Breast epithelium (tissue), 4 donors: ENCODE measurements at places on chromosomes 3 and 15. TPM values are rescaled to one million over a fixed set of nuclear protein-coding genes. Genes with fewer than 3 reads are reported as not detected.
A peak's percentile ranks its signal among the peaks of the same experiment; 100 is the strongest.

- no peak for DNase-seq
Observed at GRCh38 chr15:66293419-66294156, at the start of gene DIS3L. Gene DIS3L (plus strand): TSS chr15:66293568. CDS start chr15:66293597, 29 bp downstream.

DNA sequence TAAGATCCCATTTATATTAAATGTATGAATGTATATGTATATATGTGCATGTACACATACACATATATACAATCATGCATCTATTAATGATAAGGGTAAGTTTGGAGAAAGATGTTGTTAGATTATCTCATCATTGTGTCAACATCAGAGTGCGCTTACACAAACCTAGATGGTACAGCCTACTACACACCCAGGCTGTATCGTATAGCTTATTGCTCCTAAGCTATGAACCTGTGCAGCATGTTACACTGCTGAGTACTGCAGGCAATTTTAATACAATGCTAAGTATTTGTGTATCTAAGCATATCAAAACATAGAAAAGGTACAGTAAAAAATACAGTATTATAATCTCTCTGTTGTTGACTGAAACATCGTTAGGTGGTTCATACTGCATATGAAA lies 57.4 kb upstream of the ABHD17C start:
- DNase-seq = no peak

The MNS1 gene
- total RNA-seq = 2.3 TPM

DNA sequence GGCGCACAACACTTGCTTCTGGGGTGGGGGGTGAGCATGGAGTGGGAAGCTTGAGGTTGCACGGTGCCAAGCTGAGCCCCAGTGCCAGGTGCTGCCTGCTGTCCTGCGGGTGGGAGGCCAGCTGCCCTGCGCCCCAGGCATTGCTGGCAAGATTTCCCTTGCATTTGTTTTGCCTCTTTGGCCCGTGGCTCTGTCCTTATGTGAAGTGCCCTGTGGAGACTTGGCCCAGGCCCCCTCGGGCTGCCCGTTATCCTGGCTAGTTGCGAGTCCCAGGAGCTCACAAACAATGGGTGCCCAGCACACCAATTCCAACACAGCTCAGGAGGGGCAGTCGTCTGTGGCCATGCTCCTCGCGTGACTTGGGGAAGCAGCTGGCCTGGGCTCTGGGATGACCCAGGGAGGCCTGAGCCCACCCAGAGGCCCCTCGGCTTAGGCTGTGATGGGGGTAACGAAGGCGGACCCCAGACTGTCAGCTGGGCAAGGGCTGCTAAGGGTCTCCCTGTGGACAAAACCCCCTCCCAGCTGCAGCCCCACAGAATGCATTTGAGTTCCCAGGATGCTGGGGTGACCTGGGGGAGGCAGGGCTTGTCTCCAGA lies 5.9 kb downstream of the C3orf22 start:
- peak; percentile 14 for DNase-seq

DNA sequence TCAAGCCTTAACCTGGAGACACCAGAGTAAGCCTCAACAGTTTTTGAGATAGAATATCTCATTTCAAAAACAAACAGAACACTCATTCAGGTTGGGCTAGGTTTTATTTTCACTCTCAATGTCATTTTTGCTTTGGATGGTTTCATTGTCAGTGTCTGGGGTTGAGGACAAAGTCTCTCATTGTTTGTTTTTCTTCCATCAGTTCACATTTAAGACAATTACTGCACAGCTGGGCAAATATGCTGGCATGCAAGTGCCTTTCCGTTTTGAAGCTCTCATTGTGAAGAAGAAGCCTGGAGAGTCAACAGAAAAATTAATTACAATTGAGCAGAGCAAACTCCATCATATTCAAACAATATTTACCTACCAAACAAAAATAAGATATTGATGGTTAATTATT lies 1050.0 kb downstream of the TBL1XR1 start:
- no peak for DNase-seq

GRCh38 chr3:140995881-140996280 lies 54.2 kb downstream of the SLC25A36 start:
- no peak for DNase-seq

DNA sequence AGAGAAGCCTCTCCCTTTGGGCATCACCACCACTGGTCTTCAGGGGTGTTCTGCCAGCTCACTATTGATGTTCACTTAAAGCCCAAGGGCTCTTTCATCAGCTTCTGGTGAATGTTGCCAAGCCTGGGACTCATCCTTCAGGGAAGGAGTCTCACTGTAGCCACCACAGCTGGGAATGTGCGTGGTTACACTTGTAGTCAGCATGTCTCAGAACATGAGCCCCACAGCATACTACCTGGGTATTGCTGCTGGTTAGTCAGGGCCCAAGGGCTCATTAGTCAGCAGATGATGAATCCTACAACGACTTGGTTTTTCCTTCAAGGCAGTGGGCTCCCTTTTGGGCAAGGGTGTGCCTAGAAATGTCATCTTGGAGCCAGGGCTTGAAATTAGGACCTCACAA lies 412.9 kb downstream of the VGLL3 start:
- no peak for DNase-seq

GRCh38 chr3:42114130-42114725 lies 23.1 kb downstream of the TRAK1 start:
- DNase-seq = no peak

- no peak for DNase-seq
Observed at GRCh38 chr3:10875914-10876313, 59.9 kb downstream of the SLC6A11 start.

DNA sequence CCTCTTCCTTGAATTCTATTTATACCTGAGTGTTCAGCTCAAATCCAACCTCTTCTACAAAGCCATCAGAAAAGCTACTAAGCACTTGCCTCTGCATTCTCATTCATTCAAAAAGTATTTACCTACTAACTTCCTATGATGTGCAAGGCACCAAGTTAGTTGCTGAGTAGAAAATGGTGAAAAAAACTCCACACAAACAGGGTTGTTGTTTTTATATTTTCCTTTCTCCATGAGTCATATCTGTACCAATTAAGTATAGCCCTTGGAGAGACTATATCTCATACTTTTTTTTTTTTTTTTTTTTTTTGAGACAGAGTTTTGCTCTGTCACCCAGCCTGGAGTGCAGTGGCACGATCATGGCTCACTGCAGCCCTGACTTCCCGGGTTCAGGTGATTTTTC lies 67.7 kb downstream of the IGF2BP2 start:
- no peak for DNase-seq

The DALRD3 gene
- total RNA-seq = 48.4 TPM

GRCh38 chr3:71076361-71077002 lies 507.0 kb downstream of the FOXP1 start:
- DNase-seq = no peak

DNA sequence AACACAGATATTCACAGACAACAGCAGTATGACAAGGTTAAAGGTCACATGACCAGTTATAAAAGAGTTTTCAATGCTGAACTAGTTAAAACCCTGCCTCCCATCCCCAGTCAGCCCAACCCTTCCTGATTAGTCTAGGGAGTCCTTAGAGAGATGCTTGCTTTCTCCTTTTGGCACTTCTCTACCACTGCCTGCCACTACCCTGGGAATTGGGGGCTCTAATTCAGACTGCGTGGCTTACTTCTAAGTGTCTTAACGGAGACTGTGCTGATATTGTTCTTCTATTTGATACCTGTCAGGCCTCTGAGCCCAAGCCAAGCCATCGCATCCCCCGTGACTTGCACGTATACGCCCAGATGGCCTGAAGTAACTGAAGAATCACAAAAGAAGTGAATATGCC lies 11.7 kb upstream of the TRA2B start:
- DNase-seq = no peak

The CFAP92 gene
- total RNA-seq = 1.4 TPM

DNA sequence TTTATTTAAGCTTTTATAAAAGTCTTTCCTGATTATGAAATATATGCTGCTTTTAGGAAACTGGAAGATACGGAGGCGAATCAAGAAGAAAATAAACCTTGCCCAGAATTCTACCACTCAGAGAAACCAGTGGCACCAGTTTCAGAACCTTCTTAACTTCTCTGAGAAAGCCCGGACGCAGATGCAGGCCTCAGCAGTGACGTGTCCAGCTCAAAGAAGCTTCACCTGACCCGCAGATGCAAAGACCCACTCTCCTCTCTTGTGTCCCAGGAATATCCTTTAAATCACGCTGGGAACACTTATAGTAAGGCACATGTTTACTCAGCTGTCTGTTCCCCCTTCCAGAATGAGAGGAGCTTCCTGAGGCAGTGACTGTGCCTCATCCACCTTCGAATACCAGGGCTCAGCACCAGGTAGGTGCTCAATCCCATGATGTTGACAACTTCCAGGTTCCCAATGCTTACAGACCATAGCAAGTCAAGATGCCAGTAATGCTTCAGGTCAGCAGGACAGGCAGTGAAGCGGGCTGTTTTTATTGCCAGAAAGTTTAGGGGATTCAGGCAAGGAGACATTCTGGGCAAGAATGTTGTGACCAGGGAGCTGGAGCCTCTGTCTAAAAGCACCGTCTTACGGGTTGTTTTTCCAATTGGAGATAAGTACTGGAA lies 39.9 kb upstream of the LDHAL6B start:
- DNase-seq = no peak

The XCR1 gene
- under 0.01 TPM for total RNA-seq

DNA sequence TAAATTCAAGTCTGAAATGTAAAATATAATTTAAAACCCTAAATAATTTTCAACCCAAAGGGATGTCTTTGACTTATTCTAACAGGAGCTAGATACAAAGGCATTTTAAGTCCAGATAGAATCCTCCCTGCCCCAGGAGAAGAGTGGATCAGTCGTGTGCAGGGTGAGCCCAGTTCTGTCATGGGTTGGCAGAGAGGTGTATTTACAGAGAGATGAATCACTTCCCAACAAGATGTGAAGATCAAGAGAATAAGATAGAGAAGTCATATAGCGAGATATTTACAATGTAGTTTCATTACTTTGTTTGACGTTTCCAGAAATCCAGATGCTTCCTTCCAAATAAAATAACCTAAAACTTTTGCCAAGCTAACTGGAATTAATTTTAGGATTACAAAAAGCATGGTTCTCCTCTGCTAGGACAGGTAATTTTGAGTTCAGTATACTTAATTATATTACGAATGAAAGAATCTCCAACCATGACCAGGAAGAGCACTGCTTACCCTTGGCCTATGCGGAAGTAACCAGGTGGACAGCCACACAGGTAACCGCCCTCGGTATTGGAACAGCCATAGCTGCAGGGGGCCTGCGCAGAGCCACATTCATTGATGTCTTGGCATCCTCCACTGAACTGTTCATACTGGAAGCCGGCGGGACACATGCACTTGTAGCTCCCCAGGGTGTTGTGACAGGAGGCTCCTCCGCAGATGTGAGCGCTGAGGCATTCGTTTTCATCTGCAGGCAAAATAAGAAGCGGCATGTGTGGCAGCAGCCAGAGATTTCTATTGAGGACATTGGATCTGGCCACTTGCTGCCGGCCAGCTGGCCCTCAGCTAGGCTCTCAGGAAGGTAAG lies 84.0 kb downstream of the DUT start:
- DNase-seq = no peak

The CCDC12 gene
- 43.9 TPM for total RNA-seq

The NR2E3 gene
- not detected for total RNA-seq

The CSPG4 gene
- total RNA-seq = 17.0 TPM

The ANKRD63 gene
- total RNA-seq = not detected

DNA sequence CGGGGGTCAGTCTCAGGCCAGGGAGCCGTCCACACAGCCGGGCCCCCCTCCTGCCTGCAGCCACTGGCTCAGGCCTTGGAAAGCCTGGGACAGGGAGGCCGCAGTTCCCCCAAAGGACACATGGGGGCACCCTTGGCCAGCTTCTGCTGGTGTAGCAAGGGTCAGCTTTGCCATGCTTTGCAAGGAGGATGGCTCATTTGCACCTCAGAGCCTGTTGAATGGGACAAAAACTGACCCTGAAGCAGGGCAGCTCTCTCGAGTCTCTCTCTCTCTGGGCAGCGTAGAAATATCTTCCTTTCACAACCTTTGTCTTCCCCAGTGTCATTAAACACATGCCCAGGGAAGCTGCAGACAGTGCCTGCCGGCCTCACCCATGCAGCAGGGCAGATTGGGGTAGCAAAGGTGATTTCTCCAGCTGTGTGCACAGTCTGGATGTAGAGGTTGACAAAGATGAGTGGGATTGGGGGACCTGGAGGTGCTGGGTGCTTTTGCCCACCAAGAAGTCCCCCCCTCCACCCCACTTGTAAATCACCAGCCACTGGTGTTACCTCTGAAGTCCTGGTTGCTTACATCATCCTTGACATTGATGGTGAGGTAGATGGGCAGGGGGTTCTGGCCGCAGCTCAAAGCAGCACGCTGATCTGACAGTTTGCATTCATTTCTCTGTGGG lies 17.4 kb upstream of the EHD4 start:
- DNase-seq = peak; percentile 71

DNA sequence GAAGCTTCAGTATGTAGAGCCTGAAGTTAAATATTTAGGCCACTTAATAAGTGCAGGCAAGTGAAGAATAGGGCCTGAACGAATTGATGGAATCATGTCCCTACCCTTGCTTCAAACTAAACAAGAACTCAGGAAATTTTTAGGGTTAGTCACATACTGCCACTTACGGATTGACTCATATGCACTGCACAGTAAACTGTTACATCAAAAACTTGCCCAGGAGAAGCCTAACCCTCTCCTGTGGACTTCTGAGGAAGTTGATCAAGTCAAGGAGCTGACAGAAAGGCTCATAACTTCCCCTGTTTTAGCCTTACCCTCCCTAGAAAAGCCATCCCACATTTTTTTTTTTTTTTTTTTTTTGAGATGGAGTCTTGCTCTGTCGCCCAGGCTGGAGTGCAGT lies 20.6 kb upstream of the KBTBD12 start:
- DNase-seq = no peak

- DNase-seq = no peak
Observed at GRCh38 chr15:57387564-57388076, 11.3 kb downstream of the CGNL1 start.

The GORASP1 gene
- total RNA-seq = 98.8 TPM

DNA sequence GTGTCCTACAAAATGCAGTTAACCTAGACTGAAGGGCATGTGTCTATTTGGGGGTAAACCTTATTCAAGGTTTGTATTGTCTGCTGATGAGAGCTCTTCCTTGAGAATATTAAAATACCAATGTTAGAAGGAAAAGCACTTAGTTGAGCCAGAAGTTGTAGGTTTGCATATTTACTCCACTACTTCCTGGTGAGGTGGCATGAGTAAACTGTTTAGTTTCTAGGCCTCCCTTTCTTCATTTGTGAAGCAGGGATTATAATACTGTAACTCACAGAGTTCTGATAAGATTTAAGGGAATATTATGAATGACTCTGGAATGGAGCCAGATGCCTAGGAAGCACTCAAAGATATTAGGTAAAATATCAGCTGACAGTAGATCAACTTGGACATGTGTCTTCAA lies 46.7 kb downstream of the CD200R1L start:
- DNase-seq = no peak

DNA sequence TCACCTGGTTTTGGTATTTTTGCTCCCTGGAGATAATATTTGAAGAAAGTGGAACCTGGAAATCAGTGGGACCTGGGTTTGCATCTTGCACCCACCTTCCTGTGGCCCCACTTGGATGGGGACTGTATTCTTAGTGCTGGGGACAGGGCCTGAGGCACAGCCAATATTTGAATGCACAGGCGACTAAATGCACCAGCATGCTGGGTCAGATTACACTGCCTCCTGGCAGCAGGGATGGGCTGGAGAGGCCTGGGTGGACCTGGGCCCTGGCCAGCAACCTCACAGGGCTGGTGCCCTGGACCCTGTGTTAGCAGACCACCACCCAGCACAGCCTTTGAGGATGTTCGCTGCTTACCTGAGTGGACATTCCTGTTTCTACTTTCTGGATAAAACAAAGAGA lies 10.5 kb downstream of the ITIH4 start:
- DNase-seq = no peak
